Left colon (tissue), 2 donors: ENCODE measurements at places on chromosomes 1 and 21.

DNA sequence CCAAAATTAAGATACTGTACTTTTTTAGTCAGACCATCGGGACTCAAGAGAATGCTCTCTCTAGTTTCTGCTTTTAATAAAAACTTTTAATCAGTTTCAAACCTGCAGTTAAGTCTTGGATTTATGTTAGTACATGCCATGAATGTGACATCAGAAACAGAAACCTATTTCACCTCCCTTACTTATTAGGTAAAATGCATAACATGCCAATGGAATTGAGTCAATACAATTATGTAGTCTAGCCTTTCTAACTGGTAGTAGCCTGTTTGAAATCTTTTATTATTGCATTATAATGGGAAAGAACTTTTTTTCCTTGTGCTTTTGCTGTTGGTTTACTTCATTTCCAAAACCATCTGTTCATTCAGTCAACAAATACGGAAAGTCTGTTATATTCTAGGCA lies 4.8 kb downstream of the PHACTR4 start:
- DNase-seq, result no peak

GRCh38 chr21:29810871-29811270 lies 128.9 kb downstream of the GRIK1 start:
- no peak for DNase-seq

DNA sequence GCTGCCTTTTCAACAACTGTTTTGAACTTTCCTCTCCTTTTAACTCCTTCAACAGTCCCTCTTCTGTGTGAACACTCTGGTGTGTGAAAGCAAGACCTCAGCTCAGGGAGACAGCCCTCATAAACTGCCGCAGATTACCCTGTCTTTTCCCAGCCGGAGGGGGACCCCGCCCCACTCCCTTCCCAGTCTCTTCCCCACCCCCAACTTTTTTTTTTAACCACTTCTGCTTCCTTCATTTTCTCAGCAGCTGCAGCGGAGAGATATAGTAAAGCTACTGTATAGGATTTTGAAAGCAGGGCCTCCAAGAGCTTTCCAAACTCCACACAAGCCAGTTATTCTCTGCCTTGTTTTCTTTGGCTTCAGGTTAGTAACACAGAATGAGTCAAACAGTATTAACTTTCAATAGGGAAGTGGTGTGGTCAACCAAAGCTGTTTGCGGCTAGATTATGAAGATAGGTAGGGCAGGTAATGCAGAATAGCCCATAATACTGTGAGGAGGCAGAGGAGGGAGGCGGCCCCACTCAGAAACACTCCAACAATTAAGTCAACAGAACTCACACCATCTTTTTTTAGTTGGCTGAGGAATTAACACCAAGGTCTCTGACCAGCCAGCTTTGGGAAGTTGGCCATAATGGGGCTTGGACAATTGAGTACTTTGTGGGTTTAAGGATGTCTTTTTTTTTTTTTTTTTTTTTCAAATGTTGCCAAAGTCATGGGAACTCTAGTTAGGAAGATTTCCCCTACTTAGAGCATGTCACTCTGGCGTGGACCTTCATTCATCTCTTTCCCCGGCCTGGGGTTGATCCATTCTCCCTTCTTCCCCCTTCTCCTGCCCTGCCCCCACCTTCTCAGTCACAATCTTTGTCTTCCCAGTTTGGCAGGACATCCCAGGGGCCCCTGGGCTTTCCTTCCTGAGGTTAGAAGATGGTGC lies 177.0 kb downstream of the CLIC6 start:
- peak; percentile 36 for DNase-seq

DNA sequence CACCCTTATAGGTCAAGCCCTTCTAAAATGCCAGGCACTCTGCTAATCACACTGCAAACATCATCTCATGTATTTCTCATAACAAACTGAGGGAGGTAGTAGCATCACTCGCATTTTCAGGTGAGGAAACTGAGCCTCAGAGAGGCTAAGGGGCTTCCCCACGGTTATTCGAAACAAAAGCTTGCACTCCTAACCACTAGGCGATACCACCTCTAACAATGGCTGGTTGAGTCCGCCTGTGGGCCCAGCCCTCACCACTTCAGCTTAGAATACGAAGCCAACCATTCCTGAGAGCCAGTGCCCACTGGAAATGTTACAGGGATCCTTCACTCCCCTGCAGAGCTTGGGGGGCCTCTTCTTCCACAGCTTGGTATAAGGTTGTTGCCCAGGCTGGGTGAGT lies 65.3 kb upstream of the TENT5C start:
- no peak for DNase-seq

DNA sequence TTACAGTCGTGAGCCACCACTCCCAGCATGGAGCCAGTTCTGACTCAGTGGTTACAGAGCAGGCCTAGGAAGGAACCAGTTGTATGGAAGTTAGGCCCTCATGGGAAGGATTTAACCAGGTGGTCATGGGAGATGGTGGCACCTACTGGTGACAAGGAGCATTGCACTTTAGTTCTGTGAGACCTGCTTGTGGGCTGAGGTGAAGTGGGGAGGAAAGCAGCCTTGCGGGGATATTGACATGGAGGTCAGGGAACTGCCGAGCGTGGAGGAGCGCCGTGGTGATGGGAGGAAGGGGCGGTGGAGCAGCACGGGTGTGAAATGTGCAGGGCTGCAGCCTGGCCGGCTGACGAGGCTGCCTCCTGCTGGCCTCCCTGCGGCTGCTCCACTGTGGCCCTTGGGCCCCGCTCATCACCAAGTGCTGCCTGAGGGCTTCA lies 100.4 kb downstream of the GALNT2 start:
- DNase-seq, result no peak

DNA sequence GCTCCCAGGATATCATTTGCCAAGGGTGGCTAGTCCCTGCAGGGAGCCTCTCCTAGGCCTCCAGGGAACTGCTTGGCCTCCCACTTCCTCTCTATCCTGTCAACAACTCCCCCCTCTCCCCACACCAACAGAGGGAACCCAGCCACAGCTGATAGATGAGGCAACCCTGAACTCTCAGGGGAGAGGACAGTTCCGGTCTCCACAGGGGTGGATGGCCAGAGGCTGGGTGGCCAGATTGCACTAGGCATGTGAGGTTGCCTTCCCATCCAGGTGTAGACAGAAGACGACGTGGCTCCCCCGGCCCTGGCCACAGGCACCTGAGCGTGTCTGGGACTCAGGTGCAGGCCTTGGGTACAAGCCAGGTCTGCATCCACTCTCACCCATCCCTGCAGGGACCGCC lies 53.3 kb downstream of the TOR1AIP2 start:
- no peak for DNase-seq

DNA sequence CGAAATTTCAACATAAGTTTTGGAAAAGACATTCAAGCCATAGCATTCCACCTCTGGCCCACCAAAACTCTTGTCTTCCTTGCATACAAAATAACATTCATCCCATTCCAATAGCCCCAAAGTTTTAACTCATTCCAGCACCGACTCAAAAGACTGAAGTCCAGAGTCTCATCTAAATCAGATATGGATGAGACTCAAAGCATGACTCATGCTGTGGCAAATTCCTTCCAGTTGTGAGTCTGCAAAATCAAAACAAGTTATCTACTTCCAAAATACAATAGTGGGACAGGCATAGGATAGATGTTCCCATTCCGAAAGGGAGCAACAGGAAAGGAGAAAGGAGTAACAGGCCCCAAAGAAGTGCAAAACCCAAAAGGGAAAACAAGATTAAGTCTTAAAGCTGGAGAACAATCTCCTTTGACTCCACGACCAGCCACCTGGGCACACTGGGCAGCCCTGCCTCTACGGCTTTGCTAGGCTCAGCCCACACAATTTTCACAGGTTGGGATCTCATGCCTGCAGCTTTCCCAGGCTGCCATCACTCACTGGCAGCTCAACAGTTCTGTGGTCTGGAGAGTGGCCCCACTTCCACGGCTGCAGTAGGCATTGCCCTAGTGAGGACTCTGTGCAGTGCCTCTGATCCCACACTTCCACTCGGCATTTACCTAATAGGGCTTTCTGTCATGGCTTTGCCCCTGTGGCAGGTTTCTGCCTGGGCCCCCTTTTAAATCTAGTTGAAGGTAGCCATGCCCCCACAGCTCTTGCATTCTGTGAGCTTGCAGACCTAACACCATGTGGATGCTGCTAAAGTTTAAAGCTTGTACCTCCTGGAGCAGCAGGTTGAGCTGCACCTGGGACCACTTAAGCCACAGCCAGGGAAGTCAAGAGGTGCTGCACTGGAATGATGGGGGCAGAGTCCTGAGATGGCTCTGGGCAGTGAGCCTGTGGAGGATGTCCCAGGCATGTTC lies 51.0 kb downstream of the RUNX3 start:
- DNase-seq, result no peak

- DNase-seq, result no peak
Measured at GRCh38 chr1:234628089-234628488, 18.1 kb upstream of the IRF2BP2 start.

DNA sequence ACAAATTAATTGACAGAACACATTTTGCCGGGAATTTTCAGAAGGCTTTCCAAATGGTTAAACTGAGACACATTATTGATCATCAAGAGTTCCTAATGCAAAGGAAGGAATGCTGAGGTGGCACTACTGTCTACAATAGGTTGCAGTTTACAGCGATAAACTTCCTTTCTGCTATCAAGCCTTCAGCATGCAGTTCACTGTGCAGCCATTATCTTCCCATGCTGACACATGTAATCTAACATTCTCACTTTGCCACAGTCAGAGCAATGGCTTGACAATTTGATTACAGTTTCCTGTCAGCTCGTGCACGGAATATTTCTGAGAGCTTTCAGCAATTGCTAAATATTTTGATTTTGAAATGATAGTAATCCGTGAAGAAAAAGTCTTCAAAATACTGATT lies 166.9 kb upstream of the PRMT6 start:
- DNase-seq, result no peak

GRCh38 chr1:235357485-235358373 lies 9.5 kb upstream of the TBCE start:
- DNase-seq, result no peak

GRCh38 chr1:114695430-114696058 lies at the start of gene AMPD1:
AMPD1 (minus strand) TSS chr1:114695546; CDS start chr1:114695471, 75 bp downstream.
- no peak for DNase-seq

DNA sequence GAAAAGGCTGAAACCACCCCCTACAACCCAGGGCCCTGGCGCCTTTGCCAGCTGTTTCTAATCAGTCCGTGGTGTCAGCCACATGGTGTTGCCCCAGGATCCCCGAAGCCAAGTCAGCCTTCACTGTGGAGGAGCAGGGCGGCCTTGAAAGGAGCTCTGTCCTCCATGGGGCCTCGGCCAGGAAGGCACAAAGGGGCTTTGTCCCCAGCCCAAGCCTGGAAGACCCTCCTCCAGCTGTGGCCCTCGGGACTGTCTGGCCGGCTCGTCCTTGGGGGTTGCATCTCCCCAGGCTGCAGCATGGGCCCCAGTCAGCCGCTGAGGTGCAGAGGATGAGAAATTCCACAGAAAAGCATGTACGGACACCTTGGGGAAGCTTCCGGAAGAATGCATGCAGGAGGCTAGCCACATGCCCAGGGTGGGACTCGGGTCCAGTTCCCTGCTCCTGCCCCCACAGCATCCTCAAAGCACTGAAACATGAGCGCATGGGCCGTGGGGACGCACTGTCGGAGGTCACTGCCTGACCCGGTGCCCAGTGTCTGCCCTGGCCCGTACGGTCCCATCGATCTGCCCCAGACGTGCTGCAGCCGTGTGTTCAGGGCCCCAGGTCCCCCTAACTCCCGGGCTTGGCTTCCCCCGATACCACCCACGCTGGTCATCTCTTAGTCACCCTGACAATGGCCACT lies 38.6 kb upstream of the POFUT2 start:
- no peak for DNase-seq

GRCh38 chr1:182484531-182485257 lies 34.7 kb downstream of the RGSL1 start:
- DNase-seq, result no peak

DNA sequence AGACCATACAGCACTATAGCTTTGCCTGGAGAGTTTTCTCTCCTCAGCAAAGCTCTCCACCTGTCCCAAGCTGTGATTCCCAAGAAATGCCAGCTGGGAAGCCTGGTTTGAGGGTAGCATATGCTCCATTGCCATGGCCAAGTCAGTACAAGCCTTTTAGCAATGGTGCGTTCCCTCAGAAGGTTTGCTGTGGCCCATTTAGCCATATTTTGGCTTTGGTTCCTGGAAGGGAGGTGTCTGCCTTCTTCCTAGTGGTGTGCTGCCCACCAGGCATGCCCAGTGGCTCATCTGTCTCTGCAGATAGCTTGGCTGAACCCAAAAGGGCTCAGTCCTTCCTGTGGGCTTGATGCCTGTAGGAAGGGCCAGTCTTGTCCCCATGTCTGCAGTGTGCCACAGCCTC lies 32.4 kb downstream of the GALNT2 start:
- no peak for DNase-seq

DNA sequence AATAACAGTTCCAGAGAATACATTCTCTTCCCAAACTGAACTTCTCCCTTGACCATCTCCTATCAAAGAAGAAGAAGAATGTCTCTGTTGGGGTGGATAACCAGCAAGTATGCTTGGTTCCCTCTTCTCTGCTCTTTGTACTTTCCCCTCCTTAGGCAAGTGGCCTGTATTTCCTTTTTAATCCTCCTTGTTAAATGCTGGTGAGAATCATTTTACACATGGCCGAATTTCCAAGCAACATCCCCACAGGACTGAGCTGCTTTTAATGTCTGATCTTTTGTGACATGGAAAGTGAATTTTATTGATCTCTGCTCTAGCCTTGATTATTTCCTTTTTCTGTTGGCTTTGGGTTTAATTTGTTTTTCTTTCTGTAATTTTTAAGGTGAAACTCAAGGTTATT lies 336.7 kb downstream of the DUSP10 start:
- DNase-seq, result no peak

GRCh38 chr1:45913183-45913683 lies 109.8 kb downstream of the MAST2 start:
- peak; percentile 65 for DNase-seq

DNA sequence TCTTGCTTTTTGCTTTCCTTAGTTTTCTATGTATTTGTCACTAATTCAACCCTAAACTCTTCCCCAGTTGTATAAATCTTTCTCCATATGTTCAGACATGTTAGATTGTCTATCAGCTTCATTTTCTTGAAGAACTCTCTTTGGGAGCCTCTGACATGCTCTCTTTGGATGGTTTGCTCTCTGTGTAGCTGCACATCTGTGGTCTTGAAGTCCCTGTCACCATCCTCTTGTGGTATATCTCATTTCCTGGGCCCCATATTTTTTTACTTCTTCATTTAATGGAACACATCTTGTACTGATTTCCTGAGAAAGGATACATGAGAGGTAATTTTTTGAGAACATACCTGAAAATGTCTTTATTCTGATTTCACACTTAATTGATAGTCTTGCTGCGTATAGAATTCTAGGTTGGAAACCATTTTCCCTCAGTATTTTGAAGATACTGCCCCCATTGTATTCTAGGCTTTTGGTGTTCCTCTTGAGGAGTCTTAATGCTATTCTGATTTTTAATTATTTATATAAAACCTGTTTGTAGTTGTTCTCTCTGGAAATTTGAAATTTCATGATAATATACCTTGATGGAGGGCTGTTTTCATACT lies 72.6 kb downstream of the ST3GAL3 start:
- no peak for DNase-seq

GRCh38 chr1:243562473-243562872 lies 287.6 kb downstream of the AKT3 start:
- peak; percentile 31 for DNase-seq

- peak; percentile 80 for DNase-seq
Measured at GRCh38 chr1:164651351-164651951, 92.5 kb downstream of the PBX1 start.

GRCh38 chr1:35570589-35571137 lies 2.5 kb upstream of the TFAP2E start:
- no peak for DNase-seq

GRCh38 chr1:43558346-43558841 lies 27.7 kb downstream of the PTPRF start:
- peak; percentile 69 for DNase-seq

- no peak for DNase-seq
Measured at GRCh38 chr1:82343381-82343780, 542.6 kb downstream of the ADGRL2 start.
